ENCODE measurements at places on chromosomes 6 and 20. TPM values are rescaled to one million over a fixed set of nuclear protein-coding genes. Genes with fewer than 3 reads are reported as not detected.

- DNase-seq = no peak
Observed at GRCh38 chr20:60543598-60543997, 585.4 kb downstream of the CDH26 start.

Gene MCHR2
- not detected for total RNA-seq

DNA sequence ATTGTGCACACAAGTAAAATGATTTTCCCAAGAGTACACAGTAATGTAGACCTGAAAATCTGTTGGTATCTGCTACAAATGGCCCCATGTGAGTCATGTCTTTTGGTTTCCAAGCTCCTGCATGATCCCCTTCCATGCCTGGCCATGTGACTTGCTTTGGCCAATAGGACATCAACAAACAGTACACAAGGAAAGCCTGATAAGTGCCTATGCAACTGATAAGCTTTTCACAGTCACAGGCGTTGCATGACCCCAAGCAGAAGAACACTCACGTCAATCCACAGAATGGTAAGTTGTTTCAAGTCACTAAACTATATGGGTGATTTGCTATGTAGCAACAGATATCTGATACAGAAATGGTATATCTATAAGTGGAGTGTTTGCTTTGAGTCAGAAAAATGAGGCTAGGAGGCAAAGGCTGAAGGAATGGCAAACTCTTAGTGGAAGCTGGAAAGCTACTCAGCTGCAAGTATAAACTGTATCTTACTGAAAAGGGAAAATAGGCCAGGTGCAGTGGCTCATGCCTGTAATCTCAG lies 160.1 kb upstream of the BEND3 start:
- DNase-seq = no peak

Gene HMGA1
- total RNA-seq = 107 TPM

GRCh38 chr6:20866935-20867703 lies 332.9 kb downstream of the CDKAL1 start:
- no peak for DNase-seq

Gene DOK5
- total RNA-seq = not detected

DNA sequence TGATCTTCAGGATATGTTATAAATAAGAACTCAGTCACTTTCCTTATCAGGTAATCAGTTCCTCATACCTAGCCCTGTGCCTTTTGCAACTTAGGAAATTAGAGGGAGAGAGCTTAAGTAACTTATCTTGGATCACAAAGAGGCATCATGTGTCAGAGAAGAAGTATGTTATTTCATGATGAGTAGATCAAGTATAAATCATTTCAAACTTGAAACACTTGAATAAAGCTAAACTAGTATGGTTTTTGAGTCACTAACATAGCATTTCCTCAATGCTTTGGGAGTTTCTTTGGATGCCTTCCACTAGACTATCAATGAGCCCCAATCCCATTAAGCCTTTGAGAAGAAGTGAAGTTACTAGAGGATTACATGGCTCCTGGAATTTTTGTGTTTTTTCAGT lies 102.6 kb upstream of the TNFAIP3 start:
- no peak for DNase-seq

DNA sequence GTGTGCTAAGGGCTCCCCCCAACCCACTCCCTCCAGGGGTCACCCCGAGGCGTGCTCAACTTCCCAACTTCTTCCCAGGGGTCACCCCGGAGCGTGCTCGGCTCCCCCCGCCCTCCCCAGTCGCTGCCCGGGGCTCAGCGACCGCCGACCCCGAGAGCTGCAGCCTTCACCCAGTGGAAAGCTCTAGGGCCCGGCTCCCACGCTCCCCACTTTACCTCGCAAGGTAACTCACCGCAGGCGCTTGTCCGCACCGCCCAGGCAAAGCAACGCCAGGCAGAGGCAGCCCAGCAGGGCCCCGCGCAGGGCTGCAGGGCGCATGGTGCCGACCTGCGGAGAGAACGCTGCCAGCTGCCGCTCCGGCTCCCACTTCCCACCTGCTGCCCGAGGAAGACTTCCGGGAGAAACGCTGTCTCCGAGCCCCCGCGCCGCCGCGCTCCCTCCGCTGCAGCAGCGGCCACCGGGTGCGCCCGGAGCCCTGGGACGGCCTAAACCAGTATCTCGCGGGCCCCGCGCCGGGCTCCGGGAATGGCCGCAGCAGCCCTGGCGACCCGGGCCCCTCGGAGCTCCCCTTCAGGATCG lies 396 bp downstream of the RNASET2 start:
- no peak for DNase-seq

DNA sequence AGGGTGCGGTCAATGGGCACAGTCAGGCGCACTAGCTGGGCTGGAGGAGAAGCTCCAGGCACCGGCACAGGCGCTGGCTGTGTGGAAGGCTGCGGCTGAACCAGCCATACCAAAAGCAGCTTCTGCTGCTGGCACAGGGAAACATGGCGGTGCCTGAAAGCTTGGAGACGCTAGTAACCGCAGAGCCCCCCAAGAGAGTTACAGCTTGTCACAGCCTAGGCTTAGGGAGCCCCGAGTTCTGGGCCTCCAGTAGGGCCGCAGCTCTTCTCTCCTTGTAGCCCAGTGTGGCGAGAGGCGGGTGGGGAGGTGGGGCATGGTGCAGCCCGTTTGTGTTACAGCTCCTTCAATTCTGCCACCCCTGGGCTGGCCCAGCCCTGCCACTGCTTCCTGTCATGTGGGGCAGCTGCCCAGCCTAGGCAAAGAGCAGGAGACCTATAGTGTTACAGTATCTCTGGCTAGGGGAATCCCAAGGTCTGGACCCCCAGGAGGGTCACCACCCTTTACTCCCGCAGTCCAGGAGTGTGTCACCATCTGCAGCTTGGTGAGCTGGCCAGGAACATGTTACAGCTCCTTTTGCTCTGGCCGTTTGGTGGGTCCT lies 58.6 kb upstream of the MANEA start:
- no peak for DNase-seq

Gene FBXO5
- 3.3 TPM for total RNA-seq

Gene CCN5
- not detected for total RNA-seq

GRCh38 chr6:107642095-107642860 lies 152.4 kb downstream of the SOBP start:
- no peak for DNase-seq

GRCh38 chr6:53059648-53060589 lies 5.3 kb upstream of the FBXO9 start:
- no peak for DNase-seq

GRCh38 chr6:85323435-85324040 lies 126.3 kb upstream of the NT5E start:
- peak; percentile 48 for DNase-seq

Gene TLDC2
- total RNA-seq = not detected

All from CD4-positive, alpha-beta T cell (primary cell).